Stimulated activated CD4-positive, alpha-beta T cell treated with anti-CD3 and anti-CD28 coated beads, Interleukin-15, amount 100 ng/mL, for 24 hours (primary cell): ENCODE measurements at places on chromosomes 7 and 10.

- DNase-seq = no peak
These were observed 24.0 kb downstream of the WAPL start for GRCh38 chr10:86497621-86498020.

DNA sequence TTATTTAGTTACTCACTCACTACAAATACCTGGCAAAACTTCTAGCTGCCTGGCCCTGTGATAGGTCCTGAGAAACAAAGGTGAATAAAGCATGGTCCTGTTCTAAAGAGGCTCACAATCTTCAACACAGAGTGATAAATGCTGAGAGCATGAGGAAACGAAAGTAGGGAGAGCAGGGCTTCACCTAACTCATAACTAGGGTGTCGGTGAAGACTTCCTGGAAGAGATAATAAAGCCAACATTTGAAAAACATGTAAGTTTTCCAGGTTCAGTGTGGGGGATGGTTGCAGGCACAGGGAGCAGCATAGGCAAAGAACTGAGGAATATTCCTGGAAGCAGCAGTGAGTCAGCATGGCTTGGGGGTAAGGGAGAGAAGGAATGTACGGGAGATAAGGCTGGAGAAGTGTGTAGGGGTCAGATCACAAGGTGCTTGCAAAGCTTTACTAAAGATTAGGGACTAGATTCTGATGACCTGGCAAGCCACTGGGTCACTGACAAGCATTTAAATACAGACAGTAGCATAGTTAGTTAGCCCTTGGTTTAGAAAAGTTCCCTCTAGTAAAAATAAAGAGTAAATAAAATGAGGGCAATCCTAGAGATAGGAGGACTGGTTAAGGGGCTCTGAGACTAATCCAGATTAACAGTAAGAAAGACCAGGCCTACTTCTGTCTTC is 5.1 kb downstream of the KEL start:
- DNase-seq = no peak

DNA sequence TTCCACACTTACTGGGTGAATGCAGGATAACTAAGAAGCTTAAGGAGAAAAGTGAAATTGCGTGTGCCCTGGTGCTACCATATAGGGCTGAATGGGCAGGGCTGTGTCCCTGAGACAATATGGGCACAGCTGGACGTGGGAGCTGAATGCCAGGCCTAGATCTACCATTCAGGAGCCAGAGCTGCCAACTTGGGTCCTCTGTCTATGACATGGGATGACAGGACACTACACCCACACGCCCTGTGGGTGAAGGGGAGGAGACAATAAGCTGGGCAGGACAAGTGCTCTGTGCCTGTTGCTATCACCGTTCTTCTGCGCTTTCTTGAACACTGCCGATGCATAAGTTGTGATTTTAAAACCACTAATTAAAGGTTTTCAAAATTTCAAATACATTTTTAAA is 293.9 kb downstream of the TNS3 start:
- no peak for DNase-seq

DNA sequence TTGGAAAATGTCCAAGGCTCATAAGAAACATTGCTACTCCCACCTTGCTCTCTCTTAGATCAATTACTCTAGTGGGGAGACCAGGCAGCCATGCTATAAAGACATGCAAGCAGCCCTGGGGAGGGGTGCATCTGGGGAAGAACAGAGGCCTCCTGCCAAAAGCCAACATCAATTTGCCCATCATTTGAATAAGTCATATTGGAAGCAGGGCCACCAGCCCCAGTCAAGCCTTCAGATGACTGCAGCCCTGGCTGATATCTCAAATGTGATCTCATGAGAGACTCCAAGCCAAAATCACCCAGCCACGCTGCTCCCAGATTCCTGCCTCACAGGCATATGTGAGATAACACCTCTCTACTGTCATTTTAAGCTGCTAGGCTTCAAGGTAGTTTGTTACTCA is 157.5 kb upstream of the PDE1C start:
- no peak for DNase-seq

GRCh38 chr7:2231992-2232765 is 566 bp downstream of the MAD1L1 start:
- peak; percentile 46 for DNase-seq
